ENCODE measurements at places on chromosomes 1 and 21.

- no peak for DNase-seq
Measured at GRCh38 chr1:221509575-221510355, 232.1 kb downstream of the DUSP10 start.

DNA sequence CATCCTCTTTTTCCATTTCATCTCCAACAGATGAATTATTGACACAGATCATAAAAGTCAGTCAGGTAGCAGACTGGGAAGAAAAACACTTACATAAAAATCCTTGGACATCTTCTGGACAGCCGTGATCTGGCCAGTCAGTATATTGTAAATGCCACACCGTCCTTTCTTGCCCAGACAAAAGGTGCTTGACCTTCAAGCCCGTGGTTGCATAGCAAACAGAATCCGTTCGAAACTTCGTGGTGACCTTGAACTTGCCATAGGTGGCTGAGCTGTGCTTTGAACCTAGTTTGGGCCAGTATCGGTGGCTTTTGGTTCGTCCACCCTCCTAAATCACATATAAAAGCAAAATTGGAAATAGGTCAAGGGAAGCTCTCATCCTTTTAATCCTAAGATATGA is 88.4 kb downstream of the SMYD2 start:
- no peak for DNase-seq

GRCh38 chr1:179082333-179082998 is 596 bp downstream of the TOR3A start:
- DNase-seq = no peak

DNA sequence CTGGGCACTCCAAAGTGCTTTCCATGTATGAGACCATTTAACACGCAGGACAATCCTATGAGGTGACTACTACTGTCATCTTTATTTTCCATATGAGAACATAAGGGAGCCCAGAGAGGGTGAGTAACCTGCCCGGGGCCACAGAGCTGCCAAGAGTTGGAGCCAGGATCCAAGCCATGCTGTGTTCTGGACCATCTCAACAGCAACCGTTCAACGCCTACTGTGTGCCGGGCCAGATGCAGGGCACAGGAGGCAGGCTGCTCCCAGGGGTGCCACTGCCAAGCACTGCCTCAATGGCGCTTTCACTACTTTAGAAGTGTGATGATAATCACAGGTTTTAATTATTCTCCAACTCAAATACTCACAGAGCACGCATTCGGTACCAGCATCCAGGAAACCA is 3.8 kb downstream of the ALDH4A1 start:
- DNase-seq = no peak
